ENCODE measurements at places on chromosomes 12 and 14.
A peak's percentile ranks its signal among the peaks of the same experiment; 100 is the strongest.

- DNase-seq, result no peak
Measured at GRCh38 chr14:66135831-66136230, 350.3 kb upstream of the CCDC196 start.

GRCh38 chr12:58883576-58884334, 36.5 kb downstream of the LRIG3 start:
- DNase-seq, result no peak

DNA sequence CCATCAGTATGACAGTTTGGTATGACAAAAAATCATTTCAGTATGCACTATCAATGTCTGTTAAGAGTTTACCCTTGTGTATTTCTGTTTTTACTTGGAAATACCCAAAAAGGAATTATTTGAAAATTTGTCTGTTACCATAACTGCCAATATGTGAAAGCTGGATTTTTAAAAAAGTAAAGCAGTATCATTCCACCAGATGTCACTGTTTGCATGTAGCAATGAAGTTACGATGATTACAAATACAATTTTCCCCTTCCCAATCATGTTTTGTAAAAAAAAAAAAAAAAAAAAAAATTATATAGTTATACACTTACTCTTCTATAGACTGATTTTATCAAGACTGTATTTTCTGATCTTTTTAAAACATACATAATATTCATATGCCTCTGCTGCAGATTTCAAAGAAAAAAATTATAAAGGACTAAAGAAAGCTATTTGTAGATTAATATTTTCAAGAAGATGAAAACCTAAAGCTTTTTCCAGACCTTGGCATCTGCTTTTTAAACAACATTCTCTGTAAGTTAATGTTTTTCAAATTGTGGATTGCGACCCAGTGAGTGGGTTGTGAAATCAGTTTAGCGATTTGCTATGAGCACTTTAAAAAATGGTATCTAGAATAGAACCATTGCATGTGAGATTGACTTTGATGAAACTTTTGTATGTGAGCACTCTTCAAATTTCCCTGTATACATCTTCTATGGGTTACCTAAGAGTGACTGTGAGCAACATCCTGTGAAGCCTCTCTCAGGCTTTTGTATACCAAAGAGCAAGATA, 114.2 kb downstream of the TTC6 start:
- DNase-seq, result no peak

- DNase-seq, result no peak
Measured at GRCh38 chr14:38502239-38502638, 246.3 kb upstream of the CLEC14A start.

DNA sequence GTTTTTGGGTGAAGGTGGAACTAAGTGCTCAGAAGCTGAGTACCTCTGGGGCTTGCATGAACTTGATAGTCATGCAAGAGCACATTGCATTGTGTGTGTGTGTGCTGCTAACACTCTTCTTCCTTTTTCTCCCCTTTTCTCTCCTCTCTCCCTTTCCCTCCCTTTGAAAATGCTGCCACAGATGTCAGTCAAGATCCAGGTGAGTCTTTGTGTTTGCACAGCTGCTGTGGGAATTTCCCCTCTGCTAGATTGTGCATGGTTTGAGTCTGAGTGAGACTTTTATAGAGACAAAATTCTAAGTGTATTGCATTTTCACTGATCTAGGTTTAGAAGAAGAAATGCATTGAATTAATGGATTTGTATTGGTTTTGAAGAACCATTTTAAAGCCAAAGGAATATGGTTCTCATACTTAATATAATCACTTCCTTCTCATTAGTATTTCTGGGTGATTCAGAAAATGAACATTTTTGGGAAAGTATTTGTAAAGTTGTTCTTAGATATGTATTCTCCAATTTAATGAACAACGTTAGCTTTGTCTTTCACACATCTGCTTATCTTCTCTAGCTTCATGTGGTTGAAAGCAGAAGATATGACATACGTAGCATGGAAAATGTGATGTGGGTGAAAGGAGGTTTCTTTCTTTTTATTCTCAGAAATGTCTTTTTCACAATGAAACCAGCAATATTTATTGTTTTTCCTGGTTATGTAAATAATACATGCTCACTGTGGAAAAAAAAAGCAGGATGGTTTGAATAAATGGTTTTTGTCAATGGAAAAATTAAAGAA, 108.5 kb downstream of the NRXN3 start:
- DNase-seq, result no peak

- no peak for DNase-seq
Measured at GRCh38 chr12:63266988-63267387, 116.0 kb upstream of the AVPR1A start.

DNA sequence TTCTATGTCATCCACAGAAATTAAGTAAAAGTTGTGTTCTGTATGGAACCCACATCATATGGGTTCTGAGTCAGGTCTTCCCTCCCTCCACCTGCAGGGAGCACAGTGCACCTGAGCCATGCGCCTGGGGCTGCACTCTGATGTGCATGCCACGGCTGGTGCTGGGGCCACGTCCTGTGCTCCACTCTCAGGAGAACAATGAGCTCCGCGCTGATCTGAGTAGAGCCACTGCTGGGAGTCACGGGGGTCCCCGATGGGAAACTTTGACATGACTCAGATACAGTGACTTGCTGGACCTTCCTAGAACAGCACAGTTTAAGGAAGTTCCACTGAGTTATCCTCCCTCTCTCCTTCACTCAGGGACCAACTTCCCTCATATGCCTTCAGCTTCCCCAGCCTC, 683.4 kb downstream of the TMEM121 start:
- peak; percentile 37 for DNase-seq

- DNase-seq, result no peak
Measured at GRCh38 chr14:68145036-68145435, 325.5 kb downstream of the RAD51B start.

DNA sequence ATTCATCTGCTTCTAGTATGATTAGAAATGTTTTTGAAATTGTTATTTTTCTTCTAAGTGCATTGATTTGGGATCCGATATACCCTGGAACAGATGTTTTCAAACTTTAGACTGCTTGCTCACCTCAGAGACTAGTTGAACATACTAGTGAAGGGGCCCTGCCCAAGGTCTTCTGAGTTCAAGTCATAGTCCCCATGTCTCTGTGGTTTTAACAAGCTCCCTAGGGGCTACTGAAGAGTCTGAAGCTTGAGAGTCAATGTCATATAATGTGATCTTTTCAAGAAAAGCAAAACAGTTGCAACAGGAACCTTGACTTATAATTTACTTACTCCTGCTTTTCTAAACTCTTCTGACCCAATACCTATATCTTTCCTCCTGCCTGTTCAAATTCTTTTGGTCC, 7.5 kb upstream of the UBE2N start:
- DNase-seq, result no peak

DNA sequence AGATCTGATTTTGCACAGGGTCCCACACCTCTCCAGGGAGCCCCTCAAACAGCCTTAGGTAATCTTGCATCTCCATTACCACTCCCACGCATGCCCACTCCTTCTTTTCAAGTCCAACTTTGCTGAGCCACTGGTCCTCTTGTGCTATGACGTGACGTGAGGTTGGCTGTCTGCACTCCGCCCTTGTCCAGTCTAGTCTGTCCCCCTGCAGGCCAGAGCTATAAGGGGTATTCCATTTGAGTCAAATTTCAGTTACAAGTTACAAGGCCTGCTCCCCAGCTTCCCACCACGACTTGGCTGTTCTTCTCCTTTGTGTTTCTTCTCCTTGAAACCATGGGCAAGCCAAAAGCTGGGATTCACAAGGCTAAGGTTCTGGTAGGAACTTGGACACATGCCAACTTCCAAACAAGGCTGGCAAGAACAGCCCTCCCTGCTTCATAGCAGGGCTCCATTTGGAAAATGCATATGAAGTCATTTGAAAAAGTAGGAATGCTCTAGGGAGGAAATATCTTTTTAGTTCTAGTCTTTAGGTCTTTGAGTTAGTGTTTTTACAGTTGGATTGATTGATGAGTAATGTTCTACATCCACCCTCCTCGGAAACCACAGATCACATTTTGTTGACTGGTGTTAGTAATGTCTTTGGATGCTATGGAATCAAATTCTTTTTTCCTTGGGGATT, 49.1 kb downstream of the KCNA1 start:
- DNase-seq, result no peak

DNA sequence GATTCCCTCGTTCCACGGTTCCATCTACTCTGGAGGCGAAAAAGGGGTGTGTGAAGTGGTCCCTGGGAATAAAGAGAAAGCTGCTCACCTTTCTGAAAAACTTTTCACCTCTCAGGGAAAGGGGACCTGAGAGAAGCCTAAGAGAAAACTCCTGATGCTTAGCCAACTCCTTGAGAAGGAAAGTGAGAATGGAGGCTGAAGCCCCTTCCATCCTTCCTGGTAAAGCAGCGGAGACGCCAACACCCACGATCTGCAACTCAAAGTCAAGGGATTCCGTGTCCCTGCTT, 110.0 kb downstream of the ARF6 start:
- no peak for DNase-seq

- DNase-seq, result no peak
Measured at GRCh38 chr12:13801543-13801942, 179.9 kb downstream of the GRIN2B start.

GRCh38 chr14:76834241-76834661, 8.0 kb downstream of the LRRC74A start:
- no peak for DNase-seq

- no peak for DNase-seq
Measured at GRCh38 chr12:56836317-56836716, 73.2 kb downstream of the HSD17B6 start.

DNA sequence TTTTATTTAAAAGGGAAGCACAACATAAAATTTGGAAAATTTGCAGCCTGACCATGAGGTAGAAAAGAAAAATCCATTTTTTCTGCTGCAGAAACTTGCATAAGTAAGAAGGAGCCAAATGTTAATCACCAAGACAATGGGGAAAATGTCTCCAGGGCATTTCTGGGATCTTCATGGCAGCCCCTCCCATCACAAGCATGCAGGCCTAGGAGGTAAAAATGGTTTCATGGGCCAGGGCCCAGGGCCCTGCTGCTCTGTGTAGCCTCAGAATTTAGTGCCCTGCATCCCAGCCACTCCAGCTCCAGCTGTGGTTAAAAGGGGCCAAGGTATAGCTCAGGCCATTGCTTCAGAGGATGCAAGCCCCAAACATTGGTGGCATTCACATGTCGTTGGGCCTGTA, 735.6 kb downstream of the GALC start:
- DNase-seq, result no peak

DNA sequence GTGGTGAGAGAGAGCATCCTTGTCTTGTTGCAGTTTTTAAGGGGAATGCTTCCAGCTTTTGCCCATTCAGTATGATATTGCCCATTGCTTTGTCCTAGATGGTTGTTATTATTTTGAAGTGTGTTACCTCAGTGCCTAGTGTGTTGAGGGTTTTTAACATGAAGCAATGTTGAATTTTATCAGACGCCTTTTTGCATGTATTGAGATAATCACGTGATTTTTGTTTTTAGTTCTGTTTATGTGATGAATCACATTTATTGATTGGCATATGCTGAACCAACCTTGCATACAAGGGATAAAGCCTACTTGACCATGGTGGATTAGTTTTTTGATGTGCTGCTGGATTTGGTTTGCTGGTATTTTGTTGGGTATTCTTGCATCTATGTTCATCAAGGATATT, 302.3 kb upstream of the G2E3 start:
- no peak for DNase-seq

GRCh38 chr12:1773937-1774655, 46.3 kb upstream of the LRTM2 start:
- no peak for DNase-seq

GRCh38 chr14:75213172-75213571, 36.8 kb upstream of the TMED10 start:
- DNase-seq, result no peak

DNA sequence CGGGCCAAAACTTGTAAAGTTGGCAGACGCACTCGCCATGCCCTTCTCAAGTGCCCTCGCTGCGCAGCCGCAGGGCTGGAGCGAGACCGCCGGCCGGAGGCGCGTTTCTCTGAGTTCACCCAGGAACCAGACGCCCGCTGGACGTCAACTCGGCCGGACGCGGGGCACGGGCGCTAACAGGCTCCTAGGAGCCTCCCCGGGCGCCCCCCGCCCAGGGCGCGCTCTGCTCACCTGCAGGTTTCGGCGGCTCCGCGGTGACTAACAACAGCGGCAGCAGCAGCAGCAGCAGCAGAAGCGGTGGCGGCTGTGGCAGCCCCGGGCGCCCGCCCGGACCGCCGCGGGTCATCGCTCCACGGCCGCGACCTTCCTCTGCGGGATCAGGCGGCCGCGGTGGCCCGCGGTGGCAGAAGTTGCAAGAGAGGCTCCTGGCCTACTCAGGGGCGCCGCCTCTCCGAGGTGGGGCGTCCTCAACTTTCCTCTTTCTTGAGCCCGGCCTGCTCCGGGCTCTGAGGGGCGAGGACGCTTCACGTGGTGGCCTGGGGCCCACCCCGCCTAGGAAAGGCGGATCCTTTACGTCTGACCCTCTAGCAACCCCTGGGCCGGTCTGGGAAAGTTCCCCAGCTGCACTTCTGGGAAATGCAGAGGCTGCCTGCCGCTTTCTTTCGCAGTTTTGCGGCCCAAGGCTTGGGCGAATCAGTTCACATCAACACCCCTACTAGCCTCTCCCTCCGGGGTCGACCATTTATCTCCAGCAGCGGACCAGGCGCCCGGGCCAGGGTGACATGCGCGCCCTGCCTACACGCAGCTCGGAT, at the start of gene PLBD1:
Gene PLBD1 (minus strand): TSS at position 533 of the 812 bp plus-strand sequence. CDS start 187 bp downstream, at position 346.
- DNase-seq, result no peak

- DNase-seq, result no peak
Measured at GRCh38 chr12:42216737-42217136, 21.3 kb downstream of the YAF2 start.

DNA sequence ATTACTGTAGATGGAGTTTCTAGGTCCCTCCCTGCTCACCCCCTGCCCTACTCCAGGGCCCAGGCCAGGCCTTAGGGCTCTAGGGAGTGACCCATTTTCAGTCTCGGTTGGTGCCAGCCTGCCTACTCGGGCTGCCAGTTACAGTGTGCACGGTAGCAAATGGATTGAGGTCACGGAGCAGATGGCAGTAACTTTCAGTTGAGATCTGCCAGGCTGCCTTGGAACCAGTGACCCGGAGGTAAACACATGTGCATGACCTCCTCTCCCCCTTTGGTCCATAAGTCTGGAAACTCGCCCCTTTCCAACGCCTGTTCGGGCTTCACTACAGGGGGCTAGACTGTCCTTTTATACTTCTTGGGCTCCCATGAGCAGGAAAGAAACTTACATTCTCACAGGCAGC, 139.7 kb upstream of the TBX3 start:
- no peak for DNase-seq

DNA sequence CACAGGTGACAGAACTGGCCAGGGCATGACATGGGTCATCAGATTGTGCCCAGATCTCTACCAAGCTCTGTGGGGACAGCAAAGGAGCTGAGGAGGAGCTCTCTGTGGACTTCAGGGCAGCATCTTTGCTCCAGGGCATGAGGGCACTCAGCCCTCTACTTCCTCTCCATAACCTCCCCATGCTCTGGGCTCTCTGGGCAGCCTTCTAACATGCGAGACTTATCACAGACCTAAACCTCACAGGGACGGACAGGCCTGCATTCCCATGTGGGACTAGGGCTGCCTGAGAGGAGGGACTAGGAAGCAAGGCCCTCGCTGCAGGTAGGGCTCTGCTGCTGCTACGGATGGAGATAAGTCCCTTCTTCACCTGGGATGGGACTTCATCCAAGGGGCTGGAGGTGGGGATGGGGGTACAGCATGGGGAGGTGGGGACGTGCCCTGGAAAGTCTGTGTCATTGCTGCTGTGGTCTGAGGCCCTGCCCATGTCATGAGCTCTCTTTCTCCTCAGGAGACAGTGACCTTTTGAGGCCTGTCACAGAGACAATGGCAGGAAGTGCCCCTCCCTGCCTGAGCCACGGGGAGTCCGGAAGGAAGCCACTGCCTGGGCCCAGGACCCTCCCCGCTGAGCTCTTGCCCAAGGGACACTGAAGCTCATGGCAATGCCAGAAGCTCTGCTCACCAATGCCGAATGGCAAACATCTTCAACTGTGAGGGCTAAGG, 44.1 kb downstream of the PITPNM2 start:
- DNase-seq, result peak; percentile 21
